ENCODE measurements at places on chromosomes 5 and 9.

DNA sequence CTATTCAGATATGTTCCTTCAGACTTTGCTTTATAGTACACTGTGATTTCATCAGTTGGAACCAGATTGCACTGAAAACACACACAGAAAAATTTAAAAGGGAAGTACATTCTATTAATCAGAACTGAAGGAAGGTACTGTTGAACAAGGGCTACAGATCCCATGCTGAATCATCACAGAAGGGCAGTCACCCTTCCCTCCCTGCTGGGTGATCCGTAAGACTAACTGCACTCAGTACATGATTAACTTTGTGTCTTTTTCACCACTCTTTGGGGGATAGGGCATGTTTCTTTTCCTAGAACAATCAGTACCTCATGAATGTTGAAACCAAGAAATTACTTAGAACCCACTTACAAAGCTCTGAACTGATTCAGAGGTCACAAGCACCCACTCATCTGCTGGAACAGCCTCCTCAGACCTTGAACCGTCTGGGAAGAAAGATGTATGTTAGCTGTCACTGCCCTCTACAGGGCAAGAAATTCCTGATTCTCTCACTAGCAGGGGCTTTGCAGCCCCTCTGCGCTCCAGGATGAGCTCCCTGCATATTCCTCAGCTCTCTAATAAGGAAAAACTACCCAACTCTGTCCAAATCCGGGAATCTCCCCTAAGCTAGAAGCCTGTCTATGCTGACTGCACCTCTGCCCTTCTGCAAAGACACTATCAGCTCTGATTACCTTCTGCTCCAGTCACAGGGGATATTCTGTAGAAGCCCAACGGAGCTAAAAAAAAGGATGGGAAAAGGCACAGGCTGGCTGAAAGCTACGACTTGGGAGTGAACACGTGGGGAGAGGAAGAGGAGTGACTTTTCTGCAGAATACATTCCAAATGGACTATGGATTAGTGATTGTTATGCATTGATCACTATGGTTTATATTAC, 51.0 kb downstream of the IARS1 start:
- no peak for DNase-seq

DNA sequence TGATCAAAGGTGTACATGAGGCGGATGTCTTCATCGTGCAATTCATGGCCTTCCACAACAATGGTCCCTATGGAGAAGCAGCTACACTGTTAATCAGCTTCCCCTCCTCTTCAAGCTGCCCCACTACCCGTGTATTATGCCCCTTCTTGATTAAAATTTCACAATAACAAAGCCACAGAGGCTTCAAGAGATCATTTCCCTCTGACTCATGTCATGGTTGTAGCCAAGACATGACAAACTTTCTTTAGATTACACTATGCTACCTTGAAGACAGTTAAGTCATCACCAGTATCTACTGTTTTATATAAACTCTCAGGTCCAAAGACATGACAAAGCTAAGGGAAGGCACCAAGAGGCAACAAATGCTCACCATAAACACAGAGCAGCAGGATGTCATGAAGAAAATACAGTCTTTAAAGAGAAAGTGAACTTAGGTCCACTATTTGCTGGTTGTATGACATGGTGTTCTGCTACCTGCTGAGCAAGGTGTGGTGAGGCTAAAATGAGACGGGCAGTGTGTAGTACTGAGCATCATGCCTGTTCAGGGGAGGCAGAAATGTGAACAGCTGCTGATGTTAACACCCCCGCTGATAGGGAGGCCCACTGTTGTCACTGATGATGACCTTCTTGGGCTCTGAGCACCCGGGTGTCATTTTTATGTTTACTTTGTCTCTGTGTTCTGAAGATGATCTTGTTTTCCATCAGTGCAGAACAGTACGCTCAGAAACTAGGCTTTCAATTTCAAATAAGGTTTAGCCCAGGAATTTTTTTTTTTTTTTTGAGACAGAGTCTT, 48.3 kb downstream of the IARS1 start:
- DNase-seq: no peak

GRCh38 chr5:19322716-19323485, 665.1 kb downstream of the CDH18 start:
- no peak for DNase-seq

DNA sequence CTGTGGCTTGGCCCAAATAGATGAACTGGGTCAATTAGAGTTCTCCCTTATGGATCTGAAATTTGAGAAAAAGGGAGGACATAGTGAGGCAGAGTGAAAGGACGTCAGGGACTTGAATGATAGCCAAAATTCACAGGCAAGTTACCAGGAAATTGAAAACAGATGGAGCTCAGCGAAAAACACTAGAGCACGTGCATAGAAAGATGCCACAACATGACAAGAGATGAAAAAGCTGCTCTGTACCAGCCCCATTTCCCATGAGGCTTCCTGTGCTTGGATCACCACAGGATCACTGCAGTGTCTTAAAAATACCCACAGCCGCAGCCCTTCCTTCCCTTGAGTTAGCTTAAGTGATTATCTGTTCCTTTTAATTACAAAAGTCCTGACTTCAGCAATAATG, 39.0 kb upstream of the HOMER1 start:
- no peak for DNase-seq

DNA sequence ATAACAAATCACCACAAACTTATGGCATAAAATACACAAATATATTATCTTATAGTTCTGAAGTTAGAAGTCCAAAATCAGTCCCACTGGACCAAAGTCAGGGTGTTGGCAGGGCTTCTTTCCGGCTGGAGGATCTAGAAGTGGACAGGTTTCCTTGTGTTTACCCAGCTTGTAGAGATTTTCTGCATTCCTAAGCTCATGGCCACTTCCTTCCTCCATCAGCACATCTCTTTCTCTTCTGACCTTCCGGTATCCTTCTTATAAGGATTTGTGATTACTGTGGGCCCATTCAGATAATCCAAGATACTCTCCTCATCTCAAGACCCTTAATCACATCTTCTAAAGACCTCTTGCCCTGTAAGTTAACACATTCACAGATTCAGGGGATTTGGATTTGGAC, 97.6 kb downstream of the RAB3C start:
- no peak for DNase-seq

GRCh38 chr9:71363286-71363961, 242.0 kb upstream of the TRPM3 start:
- no peak for DNase-seq

DNA sequence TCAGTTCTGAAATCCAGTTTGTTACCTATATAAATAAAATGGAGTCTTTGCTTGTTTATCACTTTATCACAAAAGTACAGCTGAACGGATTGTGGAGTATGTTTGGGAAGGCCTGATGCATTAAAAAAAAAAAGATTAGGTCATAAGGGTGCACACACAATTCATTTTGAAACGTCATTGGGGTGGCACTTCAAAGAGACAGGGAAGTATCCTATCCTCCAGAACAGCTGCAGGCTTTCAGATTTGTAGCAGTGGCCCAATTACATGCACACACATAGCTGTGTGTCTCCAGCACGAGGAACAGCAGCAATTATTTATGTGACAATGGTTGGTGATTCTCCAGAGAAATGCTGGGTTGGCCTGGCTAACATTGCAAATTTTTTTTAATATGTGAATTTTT, 46.8 kb upstream of the FER start:
- no peak for DNase-seq

GRCh38 chr5:120599576-120599975, 135.5 kb downstream of the PRR16 start:
- DNase-seq: no peak

DNA sequence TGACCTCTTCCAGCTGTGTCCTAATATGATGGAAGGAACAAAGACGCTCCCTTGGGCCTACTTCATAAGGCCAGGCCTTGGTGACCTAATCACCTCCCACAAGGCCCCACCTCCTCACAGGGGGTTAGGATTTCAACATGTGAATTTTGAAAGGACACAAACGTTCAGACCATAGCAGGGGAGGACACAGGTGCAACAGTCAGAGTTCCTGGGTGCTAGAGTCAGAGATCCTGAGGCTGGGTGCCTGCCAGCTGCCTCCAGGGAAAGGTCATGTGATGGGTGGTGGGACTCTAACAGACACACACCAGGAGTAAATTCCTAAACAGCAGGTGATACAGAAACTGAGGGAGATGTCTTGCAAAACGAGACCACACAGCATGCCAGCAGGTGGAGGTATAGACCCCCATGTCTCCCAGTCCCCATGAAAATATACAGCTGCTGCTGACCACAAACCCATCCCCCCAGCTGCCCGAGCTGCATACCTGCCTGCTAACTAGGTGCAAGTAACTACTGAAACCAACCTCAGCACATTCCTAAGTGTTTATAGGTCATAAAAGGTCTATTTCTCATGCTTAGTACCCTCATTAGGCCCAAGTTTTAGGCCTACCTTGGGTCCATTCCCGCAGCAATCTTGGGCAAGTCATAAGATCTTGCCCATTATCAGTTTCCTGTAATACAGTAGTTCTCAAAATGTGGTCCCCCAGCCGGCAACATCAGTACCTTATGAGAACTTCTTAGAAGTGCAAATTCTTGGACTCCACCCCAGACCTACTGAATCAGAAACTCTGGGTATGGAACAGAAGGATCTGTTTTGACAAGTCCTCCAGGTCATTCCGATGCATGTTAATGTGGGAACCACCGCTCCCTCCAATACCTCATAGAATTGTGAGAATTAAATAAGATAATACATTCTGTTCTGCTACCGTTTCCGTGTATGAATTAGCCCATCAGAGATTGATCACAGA, 245.3 kb downstream of the ENC1 start:
- DNase-seq: no peak

- DNase-seq: no peak
Observed at GRCh38 chr5:112293587-112293986, 125.5 kb downstream of the EPB41L4A start.

DNA sequence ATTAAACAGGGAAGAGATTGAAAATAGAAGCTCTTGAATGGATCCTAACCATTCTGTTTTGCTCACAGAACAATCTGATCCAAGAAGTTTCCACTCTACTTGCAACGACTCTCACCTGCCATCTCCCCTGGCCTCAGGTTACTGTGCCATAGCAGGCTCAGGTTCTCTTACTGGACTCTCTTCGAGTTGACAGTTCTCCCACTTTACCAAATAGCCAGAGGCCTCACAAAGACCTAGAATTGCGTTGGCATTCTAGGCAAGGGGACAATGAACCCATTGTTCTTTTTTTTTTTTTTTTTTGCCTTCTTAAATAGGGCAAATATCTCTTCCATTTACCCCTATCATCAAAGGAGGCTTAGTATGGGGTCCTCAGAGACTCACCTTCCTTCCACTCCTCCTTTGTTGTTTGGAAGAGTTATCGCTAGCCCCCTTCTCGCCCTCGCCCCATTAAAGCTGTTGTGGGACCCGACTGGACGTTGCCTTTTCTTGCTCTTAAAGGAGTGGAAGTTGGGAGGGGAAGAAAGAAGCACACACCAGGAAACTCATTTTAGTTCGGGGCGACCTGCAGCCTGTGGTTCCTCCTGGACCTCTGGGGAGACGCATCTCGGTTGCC, 688 bp upstream of the PLPPR1 start:
- no peak for DNase-seq

GRCh38 chr5:32928761-32929160, 217.6 kb downstream of the NPR3 start:
- no peak for DNase-seq

DNA sequence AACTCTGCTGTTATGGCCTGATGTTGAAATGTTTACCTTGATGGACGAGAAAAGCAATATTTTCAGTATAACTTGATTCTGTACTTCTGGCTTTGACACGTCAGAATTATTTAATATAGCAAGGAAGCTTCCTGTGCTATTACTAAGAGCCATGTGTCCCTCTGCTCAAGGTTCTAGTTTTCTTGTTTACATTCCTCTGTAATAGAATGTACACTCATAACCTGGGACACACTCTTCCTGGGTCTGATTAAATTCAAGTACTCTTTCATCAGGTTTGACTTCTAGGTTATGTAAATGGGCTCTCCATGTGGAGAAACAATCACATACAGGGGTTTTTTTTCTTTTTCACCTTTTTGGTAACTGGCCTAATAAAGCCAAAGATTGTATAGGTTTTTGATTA, 33.1 kb downstream of the GTF3C4 start:
- no peak for DNase-seq

GRCh38 chr5:94700592-94700991, 82.1 kb downstream of the SLF1 start:
- no peak for DNase-seq

DNA sequence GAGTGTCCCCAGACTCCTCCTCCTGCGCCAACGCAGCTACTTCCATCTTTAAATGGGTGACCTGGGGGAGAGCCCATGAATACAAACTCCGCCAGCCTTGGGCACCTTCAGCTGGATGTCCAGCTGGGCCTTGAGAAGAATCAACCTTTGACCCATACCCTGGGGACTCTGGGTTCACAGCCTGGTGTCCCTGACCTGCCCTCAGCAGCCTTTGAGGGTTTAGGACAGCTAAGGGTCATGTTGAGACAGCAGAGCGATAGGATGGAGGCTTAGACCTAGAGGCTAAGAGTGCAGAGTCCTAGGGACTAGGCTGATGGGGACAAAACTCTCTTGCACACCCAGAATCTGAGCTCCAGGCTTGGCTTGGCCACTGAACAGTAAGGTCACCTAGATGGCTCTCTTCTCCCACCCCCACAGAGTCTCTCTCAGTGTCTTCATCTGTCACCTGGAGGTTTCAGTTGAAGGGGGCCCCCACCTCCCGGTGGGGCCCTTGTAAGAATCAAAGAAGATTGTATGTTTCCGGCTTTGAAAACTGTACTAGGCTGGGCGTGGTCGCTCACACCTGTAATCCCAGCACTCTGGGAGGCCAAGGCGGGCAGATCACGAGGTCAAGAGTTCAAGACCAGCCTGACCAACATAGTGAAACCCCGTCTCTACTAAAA, 6.7 kb upstream of the AQP3 start:
- DNase-seq: no peak

- no peak for DNase-seq
Observed at GRCh38 chr5:15383021-15383420, 117.0 kb upstream of the FBXL7 start.

- no peak for DNase-seq
Observed at GRCh38 chr5:493758-494157, 30.5 kb downstream of the SLC9A3 start.

DNA sequence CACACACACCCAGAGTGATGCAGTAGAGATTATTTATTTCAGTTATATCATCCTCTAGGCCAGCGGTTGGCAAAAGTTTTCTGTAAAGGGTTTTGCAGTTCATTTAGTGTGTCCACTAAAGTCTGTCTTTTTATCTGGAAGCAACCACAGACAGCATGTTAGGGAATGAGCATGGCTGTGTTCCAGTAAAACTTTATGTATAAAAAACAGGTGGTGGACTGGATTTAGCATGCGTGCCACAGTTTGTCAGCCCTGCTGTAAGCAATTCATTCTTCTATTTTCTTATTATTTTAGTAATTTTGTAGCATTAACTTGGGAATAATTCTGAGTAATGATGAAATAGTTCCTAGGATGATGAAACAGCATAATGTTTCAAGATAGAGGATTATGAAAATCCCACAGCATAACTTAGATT, 51.7 kb downstream of the CCNH start:
- DNase-seq: no peak

DNA sequence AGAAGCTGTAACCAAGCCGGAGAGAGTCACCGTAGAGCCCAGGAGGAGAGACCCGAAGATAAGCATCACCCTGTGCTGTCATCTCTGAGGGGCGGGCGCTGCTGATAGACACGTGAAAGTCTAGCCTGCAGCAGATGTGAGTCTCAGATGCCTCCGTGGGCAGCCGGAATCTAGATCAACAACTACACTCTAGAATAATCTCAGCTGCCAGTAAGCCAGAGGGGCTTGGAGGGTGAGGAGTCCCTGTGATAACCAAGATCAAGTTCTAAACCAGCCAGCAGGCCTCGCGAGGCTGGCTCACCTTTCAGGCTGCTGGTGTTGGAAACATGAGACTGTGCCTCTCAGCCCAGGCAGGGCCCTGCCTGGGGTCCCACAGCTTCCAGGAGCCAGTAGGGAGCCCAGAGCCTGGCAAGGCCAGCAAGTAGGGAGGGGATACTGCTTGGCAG, 54.1 kb downstream of the DAPK1 start:
- DNase-seq: no peak

GRCh38 chr9:121273064-121273775, 5.3 kb downstream of the GSN start:
- no peak for DNase-seq
